ENCODE measurements at places on chromosomes 7 and 10.

DNA sequence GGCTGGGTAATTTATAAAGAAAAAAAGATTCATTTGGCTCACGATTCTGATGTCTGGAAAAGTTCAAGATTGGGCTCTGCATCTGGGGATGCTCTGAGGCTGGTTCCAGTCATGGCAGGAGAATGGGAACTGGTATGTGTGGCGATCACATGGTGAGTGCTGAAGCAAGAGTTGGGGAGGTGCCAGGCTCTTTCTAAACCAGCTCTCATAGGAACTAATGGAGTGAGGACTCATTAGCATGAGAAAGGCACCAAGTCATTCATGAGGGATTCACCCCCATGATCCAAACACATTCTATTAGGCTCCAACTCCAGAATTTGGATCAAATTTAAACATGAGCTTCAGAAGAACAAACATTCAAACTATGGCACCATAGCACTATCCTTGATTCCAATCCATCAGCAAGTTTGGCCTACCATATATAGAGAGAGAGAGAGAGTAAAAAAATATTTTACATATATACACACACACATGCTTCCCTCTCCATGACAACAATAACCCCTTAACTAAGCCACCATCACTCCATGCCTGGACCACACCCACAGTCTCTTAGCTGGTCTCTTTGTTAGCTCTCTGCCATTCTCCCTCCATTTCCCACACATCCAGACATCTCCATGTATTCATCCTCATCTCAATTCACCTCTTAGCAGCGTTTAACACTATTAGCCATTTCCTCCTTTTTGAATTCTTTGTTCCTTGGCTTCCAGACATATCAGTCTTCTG, 57.9 kb downstream of the NPY start:
- no peak for DNase-seq

DNA sequence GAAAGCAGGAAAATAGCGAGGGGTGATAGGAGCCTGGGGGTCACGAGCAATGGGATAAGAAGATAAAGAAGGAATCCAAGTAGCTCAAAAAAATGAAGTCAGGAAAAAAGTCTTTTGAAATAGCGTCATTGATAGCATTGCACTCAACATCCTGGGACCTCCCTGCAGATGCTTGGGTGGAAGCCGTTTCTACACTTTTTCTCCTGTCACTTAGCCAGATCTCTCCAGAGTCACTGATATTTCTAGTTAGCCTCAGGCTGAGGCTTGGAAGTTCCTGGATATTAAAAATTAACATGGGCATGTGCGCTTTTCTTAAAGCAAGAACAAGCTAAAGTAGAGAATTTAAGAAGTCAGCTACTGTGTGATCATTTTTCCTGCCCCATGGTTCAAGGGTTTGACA, 39.5 kb upstream of the CHST15 start:
- no peak for DNase-seq

DNA sequence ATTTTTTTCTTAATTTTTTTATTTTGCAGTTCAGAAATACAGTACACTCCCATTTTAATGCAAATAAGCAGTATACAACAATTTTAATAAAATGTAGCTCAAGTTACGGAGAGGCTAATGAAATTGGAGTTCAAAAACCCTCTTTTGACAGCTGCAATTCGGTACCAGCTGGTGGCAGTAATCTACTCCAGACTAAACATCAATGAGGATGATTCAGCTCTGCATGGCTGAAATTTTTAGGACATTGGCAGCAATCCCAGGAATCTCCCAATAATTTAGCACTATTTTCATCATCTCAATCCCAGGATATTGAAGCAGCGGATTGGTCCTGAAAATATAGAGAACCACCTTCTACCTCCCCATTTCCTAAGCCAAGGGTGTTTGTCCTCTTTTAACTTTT, 278.8 kb downstream of the CACNA2D1 start:
- peak; percentile 68 for DNase-seq

DNA sequence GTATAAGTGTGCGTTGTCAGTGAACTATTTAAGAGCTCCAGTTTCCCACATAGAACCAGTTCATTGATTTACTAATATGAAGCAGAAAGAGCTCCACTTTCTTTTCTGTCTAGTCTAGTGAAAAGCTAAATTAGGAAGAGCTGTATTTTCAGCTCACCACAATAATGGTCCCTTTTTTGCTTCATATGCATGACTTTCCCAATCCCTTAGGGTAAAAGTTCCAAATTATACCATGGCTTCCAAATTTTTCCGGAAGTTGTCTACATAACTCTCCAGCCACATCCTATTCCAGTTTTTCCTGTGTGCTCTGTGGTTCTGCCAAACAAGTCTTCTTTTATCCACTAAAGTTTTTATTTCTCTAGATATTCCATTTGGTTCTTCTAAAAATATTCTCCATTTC, 685.2 kb downstream of the REEP3 start:
- no peak for DNase-seq

DNA sequence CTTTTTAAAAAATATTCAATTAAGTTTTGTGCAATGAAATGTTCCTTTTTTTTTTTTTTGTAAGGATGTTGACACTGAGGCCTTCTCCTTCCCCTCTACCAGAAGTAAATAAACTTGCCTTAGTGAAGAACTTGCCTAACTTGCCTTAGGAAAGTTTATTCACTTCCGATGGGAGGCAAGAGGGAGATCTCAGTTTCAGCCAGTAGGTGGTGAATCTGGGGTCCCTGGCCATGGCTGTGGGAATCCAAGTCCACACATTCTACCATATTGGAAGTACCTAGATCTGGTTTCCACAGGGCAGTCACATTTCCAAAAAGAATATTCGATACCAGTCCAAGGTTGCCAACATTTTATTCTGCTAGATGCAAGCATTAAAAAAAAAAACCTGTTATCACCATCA, 270.9 kb downstream of the CCSER2 start:
- no peak for DNase-seq

DNA sequence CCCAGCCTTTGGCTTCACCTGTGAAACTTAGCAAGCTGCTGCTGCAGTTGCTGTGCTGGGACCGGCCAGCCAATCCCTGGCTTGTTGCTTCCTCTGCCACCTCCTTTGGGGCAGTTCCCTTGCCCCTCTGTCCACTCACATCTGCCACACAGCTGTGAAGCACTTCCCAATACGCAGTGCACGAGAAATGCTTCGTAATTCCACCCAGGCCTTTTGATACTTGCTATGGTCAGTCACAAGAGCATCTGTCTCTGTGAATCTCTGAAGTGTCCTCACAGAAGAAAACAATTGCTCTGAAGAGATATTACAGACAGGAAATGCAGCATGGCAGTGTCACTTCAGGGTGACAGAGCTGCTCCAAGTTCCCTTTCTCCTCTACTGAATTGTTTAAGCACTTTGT, 208.5 kb downstream of the PTEN start:
- no peak for DNase-seq

- no peak for DNase-seq
These were observed 23.1 kb downstream of the HTRA1 start for GRCh38 chr10:122484276-122485060.

DNA sequence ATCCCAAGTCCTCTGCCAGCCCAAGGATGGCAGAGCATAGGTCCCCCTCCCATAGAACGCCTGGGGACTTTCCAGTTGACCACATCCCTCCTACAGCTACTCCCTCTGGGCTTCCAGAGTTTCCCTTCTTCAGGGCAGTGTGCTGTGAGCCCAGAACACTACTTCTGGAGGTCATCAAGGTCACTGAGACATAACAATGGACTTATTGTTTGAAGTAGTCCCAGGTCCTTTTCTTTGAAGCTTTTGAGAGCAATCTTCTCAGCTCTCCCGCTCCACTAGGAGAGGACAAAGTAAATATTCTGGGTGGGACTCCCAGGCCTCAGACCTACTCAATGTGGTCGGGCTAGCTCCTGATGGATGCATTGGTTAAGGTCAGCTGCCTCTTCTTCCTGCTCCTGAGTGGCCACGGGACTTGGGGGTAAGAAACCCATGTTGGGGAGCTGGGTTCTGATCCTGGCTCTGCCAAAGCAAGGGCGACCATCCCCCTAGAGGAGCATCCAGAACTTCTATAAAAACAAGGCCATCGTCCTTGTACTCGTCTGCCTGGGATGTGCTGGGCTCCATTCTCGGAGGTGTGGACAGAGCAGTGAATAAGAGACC, 83.5 kb upstream of the DDC start:
- no peak for DNase-seq

DNA sequence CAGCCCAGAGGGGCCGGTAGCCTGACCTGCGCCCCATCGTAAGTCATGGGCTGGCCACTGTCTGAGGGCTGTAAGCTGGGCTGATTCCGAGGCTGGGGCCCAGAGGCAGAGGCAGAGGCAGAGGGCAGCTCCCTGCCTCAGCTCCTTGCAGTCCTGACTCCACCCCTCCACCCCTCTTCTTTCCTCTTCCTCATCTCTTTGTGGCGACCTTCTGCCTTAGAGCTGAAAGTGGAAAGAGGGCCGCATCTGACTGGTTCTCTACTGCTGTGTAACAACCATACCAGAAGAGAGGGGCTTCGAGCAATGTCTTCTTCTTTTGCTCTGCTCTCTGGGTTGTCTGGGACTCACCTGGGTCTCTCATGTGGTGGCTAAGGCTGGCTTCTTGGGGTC, 179.1 kb downstream of the RPS24 start:
- DNase-seq = no peak

DNA sequence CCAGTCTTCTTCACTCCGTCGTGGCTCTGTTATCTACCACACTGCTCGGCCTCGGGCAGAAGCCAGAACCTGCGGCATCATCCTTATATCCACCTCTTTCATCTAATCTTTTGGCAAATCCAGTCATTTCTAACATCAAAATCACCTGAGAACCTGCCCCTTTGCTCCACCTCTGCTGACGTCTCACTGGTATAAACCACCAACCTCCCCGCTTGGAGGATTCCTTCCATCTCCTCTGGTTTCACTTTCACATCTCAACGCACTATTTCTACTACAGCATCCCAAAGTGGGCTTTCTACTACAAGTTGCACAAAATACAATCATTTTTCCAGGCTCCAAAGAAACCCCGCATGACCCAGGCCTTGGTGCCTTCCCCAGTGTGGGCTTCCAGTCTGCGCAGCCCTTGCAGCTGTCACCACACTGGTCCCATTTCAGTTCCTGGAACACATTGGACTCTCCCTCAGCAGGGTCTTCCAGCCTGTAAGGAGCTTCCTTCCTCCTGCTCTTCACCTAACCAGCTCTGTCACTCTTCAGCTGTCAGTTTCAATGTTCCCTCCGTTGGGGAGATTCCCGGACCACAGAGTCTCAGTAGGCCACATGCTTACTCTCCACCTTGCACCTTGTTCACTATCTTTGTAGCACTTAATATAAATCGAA, 85.0 kb downstream of the PRKCQ start:
- DNase-seq = no peak

DNA sequence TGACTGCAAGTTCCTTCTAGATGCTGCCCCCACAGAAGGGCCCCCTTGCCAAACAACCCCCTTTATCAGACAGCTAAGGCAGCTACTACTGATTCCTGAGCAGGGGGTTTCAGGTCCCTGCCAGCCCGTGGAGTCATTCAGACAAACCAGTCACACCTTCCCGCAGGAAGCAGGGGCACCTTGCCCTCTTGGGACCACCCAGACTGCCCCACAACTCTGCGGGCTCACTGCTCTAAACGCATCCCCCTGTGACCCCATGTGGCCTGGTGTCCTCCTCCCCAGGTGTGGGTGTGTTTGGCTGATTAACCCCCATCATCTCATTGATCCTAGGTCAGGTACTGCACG, 298.9 kb downstream of the TCERG1L start:
- no peak for DNase-seq

DNA sequence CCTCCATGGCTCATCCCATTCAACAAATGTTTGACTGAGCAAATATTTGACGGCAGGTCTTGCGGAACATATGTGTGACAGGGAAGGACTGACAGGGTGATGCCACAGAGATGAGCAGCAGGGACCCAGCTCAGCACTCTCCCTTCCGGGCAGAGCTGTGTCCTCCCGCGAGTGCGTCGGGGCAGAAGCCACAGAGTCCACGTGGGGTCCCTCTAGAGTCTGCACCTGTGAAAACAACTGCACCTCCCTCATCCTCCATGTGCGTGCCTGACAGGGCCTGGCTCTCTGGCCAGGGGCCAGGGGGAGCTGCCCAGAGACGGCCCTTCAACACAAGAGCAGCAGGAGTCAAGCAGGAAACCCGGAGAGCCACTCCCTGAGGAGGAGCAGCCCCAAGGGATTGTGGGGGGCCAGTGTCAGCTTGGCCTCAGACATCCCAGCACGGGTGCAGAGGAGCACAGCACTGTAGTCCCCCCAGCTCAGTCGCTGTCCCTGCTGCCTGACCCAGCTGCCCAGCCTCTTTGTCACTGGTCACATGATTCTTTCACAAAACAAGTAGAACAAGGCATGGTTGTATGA, 83.6 kb upstream of the TMEM72 start:
- peak; percentile 45 for DNase-seq

GRCh38 chr7:44094883-44095592, 9.1 kb upstream of the AEBP1 start:
- DNase-seq = no peak

GRCh38 chr7:8436965-8437364, 3.6 kb downstream of the NXPH1 start:
- no peak for DNase-seq

DNA sequence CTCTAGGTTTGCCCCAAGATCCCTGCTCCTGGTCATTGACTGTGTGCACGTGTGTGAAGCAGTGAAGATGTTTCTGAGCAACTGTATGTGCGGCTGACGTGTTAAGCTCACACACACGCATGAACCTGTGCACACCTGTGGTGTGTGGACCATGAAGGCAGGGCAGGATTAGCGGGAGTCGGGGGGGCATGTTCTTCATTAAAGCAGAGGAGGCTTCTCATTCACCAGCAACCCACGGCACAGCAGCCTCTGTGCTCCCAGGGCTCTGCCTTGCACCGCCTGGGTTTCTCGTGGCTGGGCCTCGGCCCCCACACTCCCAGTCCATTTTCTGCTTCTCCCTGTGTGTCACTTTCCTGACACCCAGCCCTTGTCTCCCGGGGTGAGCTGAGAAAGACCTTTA, 824 bp upstream of the TACR2 start:
- DNase-seq = no peak

GRCh38 chr10:130350996-130351395, 214.8 kb downstream of the GLRX3 start:
- no peak for DNase-seq

- peak; percentile 36 for DNase-seq
These were observed 726 bp downstream of the MCU start for GRCh38 chr10:72692744-72692993.

DNA sequence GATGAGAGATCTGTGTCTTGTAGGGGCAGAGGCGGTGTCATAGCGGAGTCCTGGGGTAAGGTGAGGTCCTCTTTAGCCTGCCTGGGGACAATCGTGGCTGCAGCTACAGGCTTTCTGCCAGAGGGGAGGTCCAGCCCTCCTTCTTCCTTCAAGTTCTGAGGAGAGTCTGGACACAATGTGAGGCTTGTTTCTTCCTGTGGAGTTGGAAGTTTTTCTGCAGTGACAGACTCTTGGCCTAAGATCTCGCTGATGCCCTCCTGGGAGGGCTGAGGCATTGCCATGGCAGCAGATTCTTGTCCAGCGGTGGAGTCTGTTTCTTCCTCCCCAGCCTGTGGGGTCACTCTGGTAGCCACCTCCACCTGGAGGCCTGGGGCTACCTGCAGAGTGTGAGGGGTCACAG, 4.4 kb downstream of the NACAD start:
- no peak for DNase-seq
